ENCODE measurements at places on chromosomes 16 and 17. TPM values are rescaled to one million over a fixed set of nuclear protein-coding genes. Genes with fewer than 3 reads are reported as not detected.
A peak's percentile ranks its signal among the peaks of the same experiment; 100 is the strongest.

GRCh38 chr17:65876985-65877384, 314.9 kb downstream of the CEP112 start:
- DNase-seq = no peak

GRCh38 chr17:17134051-17134956, 71.8 kb downstream of the PLD6 start:
- no peak for DNase-seq

- DNase-seq = no peak
These were observed 25.8 kb downstream of the CUEDC1 start for GRCh38 chr17:57929386-57929785.

GRCh38 chr17:10021272-10021984, 116.4 kb upstream of the RCVRN start:
- no peak for DNase-seq

DNA sequence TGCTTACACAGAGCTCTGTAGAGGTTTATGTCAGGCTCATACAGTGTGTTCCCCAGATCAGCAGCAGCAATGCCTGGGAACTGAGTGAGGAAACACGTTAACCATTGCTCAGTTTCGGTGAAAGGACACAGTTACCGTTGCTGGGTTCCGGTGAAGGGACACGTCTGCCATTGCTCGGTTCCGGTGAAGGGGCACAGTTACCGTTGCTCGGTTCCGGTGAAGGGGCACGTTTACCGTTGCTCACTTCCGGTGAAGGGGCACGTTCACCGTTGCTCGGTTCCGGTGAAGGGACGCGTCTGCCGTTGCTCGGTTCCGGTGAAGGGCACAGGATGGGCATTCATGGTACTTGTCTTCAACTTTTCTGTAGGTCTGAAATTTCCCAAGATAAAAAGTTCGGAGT, 81.7 kb downstream of the MRM3 start:
- no peak for DNase-seq

DNA sequence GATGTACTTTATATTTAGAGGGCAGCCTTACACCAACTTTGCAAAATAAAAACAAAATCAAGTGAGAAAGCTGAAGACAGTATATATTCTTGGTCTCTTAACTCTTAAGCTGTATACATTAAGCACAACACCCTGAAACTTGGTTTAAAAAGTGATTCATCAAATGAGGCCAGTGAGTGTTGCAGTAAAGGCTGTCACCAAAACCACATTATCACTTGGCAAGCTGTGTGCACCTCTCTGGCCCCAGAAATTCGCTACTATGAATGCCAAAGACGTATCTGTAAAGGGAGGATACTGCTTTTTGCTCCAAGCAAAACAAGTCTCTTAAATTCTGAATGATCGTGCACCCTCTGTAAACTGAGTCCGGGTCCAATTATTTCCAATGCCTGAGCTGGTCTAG, 163.9 kb downstream of the ZFHX3 start:
- DNase-seq = no peak

DNA sequence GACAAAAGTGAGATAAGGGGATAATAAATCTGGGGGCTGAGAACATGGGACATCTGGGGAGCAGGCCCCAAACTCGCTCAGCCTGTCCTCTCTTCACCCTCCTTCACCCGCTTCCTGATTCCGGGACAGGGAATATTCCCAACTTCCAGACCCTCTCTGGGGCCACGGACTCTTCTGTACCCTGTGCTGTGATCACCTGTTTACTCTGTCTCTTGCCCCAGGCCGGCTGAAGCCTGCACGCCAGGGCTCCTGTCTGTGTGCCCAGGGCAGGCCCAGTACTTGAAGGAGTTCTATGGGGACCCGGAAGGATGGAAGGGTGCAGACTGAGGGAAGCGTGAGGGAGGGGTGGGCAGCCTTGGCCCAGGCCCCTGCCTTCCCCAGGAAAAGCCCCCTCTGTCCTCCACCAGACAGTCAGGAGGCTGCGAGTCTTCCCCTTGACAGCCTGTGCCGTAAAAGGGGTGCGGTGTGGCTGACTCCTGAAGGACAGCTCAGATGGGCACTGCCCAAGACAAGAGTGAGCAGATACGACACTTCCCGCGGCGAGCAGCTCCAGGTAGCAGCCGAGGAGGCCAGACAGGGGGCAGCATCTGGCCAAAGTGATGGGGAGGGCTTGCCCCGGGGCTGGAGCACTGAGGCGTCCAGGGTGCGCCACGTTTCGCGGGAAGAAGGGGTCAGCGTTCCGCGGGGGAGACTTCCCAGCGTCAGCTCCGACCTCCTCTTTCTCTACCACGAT, 1.0 kb upstream of the CCNF start:
- DNase-seq = no peak

DNA sequence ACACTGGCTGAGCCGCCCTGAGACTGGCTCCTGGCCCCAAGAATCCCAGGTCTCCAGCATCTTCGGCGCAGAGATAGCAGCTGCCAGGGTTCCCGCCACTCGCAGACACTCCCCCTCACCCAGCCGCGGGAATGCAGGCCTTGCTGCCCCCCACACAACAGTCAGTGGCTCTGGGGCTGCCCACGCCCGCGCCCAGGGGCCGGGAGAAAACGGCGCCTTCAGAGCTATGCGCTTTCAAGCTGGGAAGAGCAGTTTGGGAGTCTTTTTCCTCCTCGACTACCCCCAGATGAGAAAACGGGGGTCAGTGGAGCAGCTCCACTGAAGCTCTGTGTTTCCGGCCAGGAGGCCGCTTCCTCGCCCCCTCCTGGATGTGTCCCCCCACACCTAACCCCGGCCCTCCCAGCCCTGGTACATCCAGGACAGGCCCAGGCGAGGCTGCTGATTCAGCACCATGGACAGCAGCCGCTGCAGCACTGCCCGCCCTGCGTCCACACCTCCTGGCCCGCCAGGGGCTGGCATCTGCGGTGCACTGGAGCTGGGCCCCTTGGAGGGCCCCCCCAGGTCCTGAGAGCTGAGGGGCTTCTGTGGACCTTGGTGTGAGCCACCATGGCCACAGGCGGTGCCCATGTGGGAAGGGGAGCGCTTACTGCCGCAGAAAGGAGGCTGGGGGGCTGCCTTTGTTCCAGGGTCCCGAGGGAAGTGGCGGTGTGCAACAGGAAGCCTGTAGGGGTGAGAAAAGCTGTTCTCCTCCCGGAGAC, 35.7 kb downstream of the CACNA1H start:
- peak; percentile 56 for DNase-seq

DNA sequence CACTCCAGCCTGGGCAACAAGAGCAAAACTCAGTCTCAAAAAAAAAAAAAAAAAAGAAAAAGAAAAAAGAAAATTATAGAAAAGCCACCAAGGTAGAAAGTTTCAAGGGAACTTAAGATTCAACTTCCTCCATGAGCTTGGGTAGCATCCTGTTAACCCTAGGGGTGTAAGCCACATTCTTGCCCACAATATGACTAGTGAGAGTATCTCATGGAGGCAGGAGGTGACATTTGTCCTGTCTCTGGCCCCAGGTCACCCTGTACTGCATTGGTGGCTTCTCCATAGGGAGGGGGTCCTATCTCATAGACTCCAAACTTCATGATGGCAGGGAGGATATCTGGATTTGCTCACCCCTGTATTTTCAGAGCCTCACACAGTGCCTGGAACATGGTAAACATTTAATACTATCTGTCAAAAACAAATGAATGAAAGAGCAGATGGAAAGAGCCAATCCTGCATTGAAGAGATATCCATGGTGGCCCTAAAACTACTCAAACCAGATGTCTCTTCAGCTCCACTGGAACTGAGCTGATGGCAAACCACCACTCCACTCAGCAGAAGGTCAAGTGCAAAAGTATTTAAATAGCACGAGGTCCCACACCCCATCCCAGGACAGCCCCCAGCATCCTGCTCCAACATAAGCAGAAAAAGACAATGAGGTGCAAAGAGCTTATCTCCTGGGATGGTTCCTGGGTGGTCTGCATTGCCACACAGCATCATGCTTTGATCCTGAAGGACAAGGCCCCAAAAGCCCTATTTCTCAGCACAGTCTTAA, 50.3 kb downstream of the EMP2 start:
- DNase-seq = no peak

DNA sequence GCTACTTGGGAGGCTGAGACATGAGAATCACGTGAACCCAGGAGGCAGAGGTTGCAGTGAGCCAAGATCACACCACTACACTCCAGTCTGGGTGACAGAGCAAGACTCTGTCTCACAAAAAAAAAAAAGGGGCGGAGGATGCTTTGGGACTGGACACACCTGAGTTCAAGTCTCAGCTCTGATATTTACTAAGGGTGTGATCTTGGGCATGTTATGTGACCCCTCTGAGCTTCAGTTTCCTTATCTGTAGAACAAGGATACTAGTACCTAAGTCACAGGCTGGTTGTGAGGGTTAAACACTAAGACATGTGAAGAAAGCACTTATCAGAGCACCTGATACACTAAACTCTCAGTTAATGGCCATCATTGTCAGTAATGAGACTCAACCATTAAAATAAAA, 25.9 kb downstream of the HOXB1 start:
- DNase-seq = no peak

GRCh38 chr16:69112285-69113129, 7.1 kb downstream of the HAS3 start:
- peak; percentile 60 for DNase-seq

DNA sequence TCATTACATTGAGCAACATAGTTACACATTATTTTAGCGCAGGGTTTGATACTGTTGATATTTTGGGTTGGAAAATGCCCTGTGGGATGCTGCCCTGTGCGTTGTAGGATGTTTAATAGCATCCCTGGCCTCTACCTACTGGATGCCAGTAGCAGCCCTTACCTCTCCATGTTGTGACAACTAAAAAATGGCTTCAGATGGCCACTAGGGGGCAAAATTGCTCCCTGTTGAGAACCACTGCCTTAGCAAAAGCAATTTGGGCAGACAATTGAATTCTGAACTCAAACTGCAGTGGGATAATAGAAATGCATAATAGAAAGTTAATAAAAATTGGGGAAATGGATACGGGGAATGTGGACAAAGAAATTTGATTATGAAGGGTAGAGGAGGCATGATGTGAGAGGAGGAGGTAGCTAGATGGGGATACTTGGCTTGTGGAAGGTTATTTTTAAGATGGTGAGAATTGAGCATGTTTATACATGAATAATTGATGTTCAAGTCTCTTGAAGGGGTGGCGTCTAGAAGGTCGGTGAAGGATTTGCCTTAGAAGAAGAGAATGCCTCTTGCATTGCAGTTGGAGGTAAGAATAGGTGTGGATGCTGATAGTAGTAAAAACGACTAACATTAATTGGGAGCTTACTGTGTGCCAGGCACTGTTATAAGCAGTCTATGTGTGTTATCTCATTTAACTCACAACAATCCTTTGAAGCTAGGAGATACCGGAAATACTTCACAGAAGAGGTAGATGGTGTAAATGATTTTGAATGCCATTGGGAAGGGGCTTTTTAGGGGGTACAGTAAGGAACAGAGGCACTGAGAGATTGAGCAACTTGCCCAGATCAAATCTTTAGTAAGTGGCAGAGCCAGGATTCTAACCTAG, 19.0 kb downstream of the HEATR9 start:
- peak; percentile 47 for DNase-seq

DNA sequence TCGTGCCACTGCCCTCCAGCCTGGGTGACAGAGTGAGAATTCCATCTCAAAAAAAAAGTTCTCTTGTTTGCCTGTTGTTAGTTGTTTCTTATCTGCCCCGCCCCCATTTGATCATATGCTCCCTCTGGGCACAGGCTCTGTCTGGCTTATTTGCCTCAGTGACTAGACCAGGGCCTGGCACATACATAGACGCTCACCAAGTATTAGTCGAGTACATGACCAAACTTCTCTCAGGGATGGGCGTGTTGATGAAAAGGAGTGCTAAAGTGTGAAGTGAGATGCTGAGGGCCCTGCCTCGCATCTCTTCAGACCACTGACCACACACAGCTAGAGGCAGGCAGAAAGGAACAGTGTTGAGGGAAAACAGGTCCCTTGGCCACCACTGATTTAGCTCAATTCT, 3.3 kb upstream of the HELZ start:
- DNase-seq = no peak

- DNase-seq = no peak
These were observed 146.4 kb upstream of the CIBAR2 start for GRCh38 chr16:85258629-85259028.

GRCh38 chr16:67164599-67165061, at the start of gene HSF4:
Gene HSF4, plus strand, starts transcription at chr16:67164745. Its CDS starts 67 bp downstream, at chr16:67164812.
- no peak for DNase-seq

DNA sequence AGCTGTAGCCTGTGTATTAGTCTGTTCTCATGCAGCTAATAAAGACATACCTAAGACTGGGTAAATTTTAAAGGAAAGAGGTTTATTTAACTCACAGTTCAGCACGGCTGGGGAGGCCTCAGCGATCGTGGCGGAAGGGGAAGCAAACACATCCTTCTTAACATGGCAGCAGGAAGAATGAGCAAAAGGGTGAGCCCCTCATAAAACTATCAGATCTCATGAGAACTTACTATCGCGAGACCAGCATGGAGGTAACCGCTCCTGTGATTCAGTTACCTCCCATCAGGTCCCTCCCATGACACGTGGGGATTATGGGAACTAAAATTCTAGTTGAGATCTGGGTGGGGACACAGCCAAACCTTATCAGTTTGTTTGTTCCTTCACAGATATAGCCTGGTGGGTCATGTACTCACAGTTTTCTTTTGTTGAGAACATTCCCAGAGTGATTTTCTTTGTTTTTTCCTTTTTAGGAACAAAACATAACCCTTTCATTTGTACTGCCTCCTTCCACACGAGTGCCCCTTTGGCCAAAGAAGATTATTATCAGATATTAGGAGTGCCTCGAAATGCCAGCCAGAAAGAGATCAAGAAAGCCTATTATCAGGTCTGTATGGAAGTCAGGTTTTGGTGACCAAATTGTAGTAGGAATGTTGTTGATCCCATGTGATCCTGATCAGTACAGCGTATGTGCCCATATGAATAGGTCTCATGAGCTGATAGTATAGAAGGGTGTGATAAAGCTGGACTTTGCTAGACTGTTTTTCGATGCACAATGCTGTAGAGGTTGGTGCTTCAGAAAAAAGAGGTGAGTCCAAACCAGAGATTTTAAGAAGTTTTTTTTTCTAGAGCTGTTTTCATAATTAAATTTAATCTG, 8.5 kb downstream of the DNAJA3 start:
- DNase-seq = no peak

GRCh38 chr16:79380995-79381602, 219.4 kb downstream of the MAF start:
- DNase-seq = no peak

GRCh38 chr16:68993885-68994284, 111.6 kb upstream of the HAS3 start:
- DNase-seq = no peak

DNA sequence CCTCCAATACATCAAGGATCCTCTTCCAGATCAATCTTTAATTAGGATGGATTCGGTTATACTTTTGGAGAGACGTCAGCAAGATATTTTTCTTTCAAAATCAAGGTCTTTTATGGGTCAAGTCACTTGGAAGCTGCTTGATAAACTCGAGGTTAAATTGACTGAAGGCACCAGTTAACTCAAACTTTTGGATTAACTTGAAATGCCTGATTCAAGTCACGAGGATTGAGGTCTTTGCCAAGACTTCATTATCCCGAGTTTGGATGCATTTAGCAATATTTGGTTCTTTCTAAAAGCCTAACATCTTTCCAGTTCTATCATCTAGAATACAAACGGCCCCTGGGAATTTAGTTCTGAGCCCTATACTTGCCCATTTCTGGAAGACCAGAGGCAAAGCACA, 82.9 kb downstream of the MYH11 start:
- DNase-seq = no peak

The CA4 gene
- total RNA-seq = not detected

The RGS9 gene
- 1.2 TPM for total RNA-seq

The CDRT15L2 gene
- not detected for total RNA-seq

The XYLT1 gene
- 4.6 TPM for total RNA-seq

The KRT36 gene
- not detected for total RNA-seq

The PPP1R1B gene
- total RNA-seq = not detected

The RNF151 gene
- total RNA-seq = not detected

The RNF112 gene
- 0.10 TPM for total RNA-seq

The NHLRC4 gene
- 0.76 TPM for total RNA-seq
